ENCODE measurements at places on chromosomes 12 and 14.

- no peak for DNase-seq
Observed at GRCh38 chr12:59086126-59086525, 165.8 kb upstream of the LRIG3 start.

DNA sequence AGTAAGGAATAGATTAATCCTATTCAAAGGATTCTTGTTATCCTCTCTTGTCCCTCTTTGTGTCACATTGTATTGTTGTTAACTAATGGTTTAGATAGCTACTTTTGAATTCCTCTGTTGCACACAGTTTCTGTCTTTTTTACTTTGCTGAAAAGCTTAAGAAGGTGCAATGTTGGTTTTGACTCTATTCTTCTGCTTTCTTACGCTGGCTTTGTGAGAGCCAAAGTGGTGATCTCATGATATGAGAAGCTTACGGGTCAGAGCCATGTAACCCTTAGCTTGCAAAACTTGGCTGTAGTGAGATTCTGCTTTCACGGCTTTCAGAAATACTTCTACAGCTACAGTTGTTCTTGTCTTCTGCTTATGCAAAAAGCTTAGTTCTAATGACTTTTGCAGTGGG, 239.7 kb downstream of the TRHDE start:
- no peak for DNase-seq

DNA sequence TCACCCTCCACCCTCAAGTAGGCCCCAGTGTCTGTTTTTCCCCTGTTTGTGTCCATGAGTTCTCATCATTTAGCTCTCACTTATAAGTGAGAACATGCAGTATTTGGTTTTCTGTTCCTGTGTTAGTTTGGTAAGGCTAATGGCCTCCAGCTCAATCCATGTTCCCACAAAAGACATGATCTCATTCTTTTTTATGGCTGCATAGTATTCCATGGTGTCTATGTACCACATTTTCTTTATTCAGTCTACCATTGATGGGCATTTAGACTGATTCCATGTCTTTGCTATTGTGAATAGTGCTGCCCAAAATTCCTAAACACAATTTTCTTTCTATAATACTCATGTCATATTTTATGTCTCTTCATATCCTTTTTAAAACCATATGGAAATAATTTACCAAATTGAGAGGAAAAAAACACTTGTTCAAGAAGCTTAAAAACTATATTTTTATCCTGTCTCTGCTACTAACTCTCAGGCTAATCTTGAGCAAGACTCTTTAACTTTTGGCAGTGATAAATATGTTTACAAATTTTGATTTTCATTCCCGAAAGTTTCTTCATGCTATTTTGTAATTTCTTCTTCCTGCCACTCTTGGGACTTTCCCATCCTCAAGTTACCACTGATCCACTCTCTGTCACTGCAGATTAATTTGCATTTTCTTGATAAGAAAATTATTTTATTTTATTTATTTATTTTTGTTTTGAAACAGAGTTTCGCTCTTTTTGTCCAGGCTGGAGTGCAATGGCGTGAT, 28.0 kb upstream of the OSBPL8 start:
- no peak for DNase-seq

GRCh38 chr12:33486058-33486457, 46.4 kb upstream of the SYT10 start:
- DNase-seq, result no peak

GRCh38 chr12:32191445-32191844, 84.8 kb downstream of the BICD1 start:
- no peak for DNase-seq

DNA sequence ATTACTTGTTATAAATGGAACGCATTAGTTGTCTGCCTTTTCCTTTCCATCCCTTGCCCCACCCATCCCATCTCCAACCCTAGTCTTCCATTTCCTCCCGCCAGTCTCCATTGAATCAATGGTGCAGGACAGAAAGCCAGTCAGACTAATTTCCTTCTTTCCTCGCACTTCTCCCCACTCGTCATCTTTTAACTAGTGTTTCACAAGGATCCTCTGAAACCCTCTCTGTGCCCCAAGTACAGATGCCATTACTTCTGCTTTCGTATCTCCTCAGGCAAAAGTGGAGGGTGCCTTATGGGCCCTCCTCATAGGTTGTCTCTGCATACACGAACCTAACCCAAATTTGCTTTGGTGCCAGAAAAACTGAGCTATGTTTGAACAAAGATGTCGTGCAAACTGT, 4.2 kb downstream of the DAZAP2 start:
- no peak for DNase-seq

DNA sequence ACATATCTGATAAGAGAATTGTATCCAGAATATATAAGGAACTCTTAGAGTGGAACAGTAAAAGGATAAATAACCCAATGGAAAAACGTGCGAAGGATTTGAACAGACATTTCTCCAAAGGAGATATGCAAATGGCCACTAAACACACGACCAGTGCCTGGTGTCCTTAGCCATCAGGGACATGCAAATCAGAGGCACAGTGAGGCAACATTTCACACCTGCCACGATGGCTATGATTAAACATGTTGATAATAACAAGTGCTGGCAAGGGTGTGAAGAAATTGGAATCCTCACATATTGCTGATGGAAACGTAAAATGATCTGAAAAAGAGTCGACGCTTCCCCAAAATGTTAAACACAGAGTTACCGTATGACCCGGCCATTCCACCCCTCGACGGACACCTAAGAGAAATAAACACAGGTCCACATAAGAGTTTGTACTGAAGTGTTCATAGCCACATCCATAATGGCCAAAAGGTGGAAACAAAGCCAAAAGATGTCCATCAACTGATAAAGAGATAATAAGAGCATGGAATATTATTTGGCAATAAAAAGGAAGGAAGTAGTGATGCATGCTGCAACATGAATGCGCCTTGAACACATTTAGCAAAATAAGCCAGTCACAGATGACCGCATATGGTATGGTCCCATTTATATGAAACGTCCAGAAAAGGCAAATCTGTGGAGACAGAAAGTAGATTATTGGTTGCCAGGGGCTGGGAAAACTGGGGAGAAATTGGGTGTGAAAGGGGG, 6.3 kb upstream of the TMEM121 start:
- no peak for DNase-seq
